Motor neuron (in vitro differentiated cells): ENCODE measurements at places on chromosomes 16 and 17. TPM values are rescaled to one million over a fixed set of nuclear protein-coding genes. Genes with fewer than 3 reads are reported as not detected.
A peak's percentile ranks its signal among the peaks of the same experiment; 100 is the strongest.

Gene TGFB1I1
- total RNA-seq = 1.9 and 2.3 TPM in 2 replicates

Gene CARD14
- 0.78 and 1.6 TPM in 2 replicates for total RNA-seq

Gene NT5C3B
- 117 and 126 TPM in 2 replicates for total RNA-seq

Gene CCL4
- total RNA-seq = 1.7 TPM in 1 of 2 replicates, not detected in the other

Gene CCDC154
- total RNA-seq = 0.59 and 0.76 TPM in 2 replicates

DNA sequence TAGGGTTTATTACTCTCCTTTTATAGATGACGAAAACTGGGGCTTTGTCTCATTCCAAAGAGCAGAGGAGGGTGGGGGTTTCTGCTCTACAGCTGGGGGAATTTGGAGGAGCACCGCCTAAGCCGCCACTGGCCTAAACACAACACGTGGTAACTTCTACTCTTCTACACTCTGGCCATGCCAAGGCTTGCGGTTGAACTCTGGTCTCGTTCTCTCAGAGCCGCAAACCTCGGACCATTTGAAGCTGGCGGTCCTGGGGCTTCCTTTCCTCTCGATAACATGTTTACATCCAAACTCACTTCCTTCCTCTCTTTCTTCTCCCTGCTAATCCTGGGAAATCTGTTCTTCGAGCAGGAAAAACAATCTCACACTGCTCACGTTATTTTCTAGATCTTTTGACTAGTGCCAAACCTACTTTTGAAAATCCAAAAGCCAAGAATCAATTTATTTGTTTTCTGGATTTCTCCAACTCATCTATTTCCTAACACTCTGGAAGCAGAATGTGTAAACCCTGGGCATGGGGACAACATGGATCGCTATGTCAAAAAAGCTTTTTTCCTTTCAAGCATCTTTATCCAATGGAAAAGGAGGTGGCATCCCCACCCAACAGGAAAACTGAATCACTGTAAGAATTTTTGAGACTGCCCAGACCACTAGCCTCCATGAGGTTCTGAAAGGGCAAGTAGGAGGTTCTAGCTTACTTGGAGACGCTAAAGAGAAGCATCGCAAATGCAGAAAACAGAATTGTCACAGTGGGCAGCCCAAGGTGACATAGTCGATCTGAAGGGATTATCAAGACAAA, 13.6 kb upstream of the EEF2K start:
- peak; percentile 5 for ATAC-seq

DNA sequence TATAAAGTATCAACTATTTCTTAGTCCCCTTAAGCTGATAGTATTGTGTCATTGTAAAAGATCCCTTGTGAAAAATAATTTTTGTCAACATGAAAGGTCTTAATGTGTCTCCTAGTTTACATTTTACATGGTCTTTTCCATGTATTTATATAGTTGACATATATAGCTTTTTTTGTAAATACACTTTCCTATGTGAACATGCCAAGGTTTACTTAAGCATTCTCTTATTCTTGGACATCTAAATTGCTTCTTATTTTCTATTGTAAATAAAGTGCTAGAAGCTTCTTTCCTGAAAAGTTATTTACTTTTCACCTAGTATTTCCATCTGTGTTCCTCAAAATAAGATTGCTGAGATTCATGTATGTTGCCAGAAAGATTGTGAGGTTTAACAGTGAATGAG, 29.3 kb downstream of the TENT4B start:
- no peak for ATAC-seq

- ATAC-seq = no peak
These were observed at the start of gene TAT for GRCh38 chr16:71576971-71577370. TSS of gene TAT (minus strand) at chr16:71577092. CDS start at chr16:71576415, 677 bp downstream.

Gene SYT17
- 0.08 and 1.0 TPM in 2 replicates for total RNA-seq

- ATAC-seq = no peak
These were observed 62.4 kb downstream of the VAT1L start for GRCh38 chr16:77850636-77851333.

Gene RAMP2
- total RNA-seq = 1.5 and 2.6 TPM in 2 replicates

Gene VAT1L
- total RNA-seq = 0.15 and 0.17 TPM in 2 replicates

DNA sequence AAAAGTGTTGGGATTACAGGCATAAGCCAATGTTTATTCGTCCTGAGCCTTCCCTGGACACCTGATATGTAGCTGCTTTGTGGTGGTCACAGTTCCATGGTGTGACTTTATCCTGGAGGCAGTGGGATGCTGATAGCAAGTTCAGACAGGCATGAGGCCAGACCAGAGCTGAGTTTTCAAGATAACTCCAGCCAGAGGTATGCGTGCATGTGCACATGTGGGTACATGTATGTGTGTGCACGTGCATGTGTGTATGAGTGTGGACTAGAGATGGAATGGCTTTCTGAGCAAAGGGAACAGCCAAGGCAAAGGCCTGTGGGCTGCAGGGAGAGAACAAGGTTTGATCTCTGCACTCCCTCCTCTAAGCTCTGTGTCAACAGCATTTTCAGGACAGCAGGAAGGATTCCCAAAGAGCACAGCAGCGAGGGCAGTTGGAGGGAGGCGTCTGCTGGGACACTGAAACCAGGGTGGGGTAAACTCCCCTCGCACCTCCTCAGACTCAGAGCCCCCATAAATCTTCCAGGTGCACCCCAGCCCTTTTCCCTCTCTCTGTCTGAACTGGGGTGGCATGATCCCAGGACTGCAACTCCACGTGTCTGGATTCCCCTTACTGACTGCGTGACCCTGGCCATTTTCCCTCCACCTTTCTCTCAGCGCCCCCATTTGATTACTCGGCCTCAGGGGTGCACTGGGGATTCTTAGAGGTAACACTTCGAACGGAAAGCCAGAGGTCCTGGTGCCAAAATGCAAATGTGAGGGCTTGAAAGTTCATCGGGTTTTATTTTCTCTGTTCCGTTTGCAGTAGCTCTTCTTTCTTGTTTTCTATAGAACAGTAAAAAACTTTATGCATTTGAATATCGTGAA, 15.3 kb downstream of the NLRC5 start:
- no peak for ATAC-seq

DNA sequence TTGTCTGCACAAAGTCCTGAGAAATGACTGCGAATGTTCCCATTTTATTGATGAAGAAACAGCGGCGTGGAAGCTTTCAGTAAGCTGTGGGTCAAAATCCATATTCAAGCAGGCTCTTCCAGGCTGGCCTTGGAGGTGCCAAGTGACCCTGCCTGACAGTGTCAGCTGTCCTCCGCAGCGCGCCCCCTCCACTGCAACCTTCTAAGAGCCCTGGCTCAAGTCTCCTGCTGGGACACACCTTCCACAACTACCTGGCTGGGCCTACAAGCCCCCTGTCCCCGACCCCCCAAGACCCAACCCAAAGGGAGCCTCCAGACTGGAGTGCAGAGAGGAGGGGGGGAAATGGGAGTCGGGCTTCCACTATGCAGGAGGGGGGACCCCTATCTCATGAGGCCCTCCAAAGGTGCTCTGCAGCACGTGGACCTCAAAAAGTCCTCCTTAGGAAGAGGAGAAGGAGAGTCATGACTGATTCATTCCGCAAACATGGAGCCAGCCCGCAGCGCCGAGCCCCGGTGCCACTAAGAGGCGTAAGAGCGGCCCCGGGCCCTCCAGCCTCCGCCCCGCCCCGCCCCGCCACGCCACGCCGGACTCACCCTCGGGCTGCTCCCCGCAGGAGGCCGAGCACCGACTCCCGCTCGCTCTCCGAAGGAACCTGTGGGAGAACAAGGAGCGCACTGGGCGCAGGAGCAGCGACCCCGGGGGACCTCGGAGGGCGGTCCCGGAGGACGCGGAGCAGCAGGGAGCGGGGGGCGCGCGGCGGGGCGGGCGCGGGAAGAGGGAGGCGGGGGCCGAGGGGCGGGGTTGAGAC, 574 bp downstream of the MPP3 start:
- ATAC-seq = peak; percentile 48

DNA sequence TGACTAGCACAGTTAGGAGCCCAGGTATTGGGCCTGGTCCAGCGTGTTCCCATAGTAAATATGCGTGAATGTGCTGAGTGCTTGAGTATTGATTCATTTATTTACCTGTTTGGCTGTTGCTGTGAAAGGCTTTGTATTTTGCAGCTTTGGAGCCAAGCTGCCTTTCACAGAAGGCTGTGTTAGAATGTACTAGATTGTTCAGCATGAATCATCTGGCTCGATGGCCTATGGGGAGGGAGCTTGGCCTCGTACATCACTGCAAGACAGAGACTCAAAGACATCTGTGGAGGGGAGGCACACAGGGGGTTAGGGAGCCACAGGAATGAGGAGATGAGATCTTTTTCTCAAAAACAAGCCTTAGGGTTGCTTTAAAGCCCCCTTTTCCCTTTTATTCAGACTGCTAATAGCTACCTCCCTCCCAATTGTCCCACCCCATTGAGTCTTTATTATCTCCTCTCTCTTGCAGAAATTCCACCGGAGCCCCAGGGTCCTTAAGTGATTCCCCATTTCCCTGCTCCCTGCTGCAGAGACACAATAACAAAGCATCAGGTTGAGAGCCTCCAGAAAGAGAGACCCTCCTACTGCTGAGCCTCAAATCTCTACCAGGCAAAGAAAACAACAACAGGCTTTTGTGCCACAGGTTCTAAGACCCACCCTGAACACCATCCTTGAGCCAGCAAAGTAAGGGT, 307.2 kb downstream of the ABCC12 start:
- ATAC-seq = peak; percentile 95

DNA sequence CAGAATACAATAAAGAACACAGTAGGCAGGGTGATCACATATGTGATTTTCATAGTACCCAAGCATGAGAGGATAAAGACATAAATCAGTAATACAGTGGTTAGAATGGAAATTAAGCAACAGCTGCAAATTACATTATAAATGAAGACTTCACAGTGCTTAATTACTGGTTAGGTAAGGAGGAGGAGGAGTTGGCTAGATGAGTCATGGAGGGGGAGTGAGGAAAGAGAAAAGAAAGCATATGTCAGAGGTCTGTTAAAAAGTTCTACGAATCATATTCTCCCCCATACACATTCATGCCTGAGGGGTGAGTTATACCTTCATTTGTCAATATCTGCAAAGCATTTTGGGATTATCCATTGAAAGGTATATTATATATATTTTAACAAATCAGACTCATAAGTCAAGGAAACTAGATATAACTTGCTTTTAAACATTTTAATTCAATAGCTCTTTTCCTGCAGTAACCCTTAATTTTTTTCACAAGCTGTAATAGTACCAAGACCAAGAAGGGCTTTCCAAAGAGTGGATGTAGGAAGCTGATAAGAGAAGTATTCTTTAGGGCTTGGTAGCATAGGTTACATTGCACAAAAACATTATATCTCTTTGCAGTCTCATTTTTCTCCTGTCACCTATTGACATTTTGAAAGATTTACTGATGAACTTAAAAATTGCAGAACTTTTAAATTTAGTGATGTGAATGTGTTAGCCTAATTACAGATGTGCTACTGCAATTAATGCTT, 99.3 kb downstream of the STXBP4 start:
- no peak for ATAC-seq

- no peak for ATAC-seq
These were observed 13.3 kb downstream of the UNKL start for GRCh38 chr16:1401061-1401757.

GRCh38 chr17:15220785-15221184, 44.3 kb downstream of the PMP22 start:
- no peak for ATAC-seq

Gene TBC1D3H
- not detected in 2 replicates for total RNA-seq

GRCh38 chr16:69833357-69834282, 71.5 kb downstream of the WWP2 start:
- ATAC-seq = no peak

DNA sequence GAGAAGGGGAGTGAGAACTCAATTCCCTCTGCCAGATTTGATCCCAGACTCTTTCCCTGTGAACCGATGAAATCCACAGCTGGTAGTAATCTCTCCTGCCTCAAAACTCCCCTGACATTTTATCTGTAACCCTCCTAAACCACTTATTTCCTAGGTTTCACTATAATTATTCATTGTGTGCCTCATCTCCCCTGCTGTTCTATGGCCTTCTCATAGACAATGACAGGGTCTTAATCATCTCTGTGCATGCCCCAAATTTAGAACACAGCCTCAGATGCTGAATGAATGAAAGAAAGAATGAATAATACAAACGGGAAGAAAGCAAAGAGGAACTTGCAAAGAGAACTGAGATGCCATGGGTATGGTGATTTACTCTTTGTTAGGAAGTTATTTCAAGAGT, 451.1 kb downstream of the HS3ST3B1 start:
- no peak for ATAC-seq

Gene AMZ2
- total RNA-seq = 102 and 105 TPM in 2 replicates

Gene HOXB3
- 53.0 and 66.5 TPM in 2 replicates for total RNA-seq

DNA sequence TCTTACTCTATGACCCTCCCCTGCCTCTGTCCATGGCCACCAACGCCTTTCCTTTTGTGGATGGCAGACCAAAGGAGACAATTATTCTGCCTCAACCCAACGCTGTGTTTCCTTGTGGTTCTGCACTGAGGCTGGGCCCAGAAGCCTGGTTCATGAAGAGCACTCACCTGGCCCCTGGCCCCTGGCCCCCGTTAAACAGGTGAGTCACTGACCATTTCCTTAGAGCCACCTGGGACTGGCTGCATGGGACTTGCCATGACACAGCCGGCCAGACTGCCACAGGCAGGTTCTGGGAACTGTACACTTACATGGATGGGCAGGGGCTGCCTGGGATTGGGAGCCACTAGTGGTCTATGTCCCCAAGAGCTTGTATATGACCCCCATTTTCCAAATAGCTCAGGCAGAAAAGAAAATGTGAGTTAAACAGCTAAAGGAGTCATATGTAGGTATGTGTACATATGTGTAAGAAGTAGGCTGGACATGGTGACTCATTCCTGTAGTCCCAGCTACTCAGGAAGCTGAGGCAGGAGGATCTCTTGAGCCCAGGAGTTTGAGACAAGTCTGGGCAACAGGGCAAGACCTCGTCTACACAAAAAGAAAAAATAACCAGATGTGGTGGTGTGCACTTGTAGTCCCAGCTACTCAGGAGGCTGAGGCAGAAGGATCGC, 181.9 kb upstream of the CACNG5 start:
- no peak for ATAC-seq

- no peak for ATAC-seq
These were observed 22.3 kb downstream of the CDR2 start for GRCh38 chr16:22352140-22352539.

Gene ZPBP2
- total RNA-seq = not detected in 2 replicates

DNA sequence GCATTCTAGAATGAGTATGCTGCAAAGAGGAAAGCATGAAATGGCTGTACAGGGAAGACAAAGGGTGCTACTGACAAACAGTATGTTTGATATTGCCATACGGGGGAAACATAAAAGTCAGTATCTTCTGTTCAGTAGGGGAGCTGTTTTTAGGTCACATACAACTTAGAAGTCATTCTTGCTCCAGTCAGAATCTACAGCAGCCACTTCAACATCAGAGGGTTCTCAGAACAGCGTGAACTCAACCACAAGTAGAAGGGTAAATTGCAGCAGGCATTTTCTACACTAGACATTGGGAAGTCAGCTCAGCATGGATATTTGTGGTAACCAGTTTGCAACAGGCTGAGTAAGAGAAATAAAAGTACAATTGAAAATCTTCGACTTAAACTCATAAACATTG, 1241.8 kb upstream of the GOT2 start:
- no peak for ATAC-seq

DNA sequence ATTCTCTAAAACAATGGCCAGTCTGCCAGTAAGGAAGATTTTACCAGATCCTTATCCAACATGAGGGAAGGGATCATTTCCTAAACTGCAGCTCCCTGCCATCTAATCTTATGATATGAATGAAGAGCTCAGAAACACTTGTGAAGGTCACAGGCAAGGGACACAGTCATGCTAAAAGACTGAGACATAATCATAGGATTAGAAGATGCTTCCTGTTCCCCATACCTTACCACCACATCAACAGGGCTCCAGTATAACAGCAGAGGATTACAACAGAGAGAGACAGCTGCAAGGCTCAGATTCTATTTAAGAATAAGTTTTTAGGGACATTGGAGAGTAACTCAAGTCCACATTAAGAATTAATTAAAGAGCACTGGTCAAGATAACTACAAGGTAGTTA, 93.3 kb downstream of the BRIP1 start:
- no peak for ATAC-seq

Gene CRYM
- total RNA-seq = 0.48 and 0.66 TPM in 2 replicates
